Fibroblast of skin of scalp (primary cell): ENCODE measurements at places on chromosomes 1 and 21.
A peak's percentile ranks its signal among the peaks of the same experiment; 100 is the strongest.

GRCh38 chr1:225928186-225929175 lies 4.4 kb upstream of the PYCR2 start:
- no peak for DNase-seq

- DNase-seq, result no peak
Measured at GRCh38 chr1:224133741-224134299, 19.9 kb downstream of the FBXO28 start.

DNA sequence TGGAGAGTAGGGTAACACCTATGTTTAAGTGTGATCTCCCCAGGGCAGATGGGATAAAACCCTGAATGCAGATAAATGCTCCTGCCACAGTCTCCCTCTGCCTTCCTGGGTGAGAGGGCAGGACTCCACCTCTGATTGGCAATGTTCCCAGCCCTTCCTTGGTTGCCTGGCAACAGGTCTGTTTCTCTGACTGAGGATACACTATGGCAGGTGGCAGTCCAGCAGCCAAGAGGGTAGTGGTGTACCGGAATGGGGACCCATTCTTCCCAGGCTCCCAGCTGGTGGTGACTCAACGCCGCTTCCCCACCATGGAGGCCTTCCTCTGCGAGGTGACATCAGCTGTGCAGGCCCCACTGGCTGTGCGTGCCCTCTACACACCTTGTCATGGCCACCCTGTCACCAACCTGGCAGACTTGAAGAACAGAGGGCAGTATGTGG lies at the start of gene DCDC2B:
TSS of gene DCDC2B (plus strand) at position 199 of the 438 bp plus-strand sequence. CDS start at position 204, 5 bp downstream.
- no peak for DNase-seq

DNA sequence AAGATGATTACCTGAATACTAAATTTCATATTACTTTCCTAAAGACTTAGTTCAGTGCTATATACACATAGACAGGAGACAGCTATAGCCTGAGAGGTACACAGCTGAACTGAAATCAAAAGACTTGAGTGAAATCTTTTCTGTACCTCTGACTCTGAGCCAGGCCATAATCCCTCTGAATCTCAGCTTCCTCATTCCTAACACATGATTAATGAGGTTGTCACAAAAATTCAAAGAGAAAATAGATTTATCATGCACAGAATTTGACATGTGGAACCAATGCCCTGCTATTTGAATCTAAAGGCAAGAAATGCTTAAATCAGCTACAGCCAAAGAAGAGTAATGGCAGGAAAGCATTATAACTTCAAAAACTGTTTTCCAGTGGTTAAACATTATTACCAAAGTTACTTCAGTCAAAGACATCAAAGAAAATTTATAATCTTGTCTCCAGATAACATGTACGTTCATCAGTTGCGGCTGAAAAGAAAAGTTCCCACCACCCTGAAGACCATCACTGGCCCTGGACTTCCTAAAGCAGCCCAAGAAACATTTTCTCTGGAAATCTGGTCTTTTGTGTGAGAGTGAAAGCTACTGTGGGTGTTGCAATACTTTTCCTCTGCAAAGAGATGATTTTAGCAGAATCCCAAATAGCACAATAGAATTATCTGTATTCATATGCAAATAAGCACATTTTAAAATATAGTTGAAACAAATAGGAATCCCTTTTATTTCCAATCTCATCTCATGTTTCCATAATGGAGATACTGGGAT lies 13.8 kb upstream of the ATP1A1 start:
- DNase-seq, result peak; percentile 44

- DNase-seq, result no peak
Measured at GRCh38 chr1:207218512-207219362, 102.7 kb upstream of the CD55 start.

DNA sequence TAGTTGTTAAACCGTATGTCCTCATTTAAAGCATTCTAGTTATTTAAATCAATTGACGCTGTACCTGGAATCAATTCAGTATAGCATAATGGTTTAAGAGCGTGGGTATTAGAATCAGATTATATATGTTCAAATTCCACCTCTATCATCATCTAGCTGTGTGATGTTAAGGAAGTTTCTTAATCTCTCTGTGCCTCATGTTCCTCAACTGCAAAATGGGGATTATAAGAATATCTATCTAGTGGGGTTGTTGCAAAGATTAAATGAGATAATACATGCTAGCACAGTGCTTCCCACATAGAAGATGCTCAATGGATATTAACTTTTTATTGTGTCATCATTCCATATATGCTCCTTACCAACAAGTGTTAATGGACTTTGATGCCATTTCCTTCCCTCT lies 16.0 kb downstream of the MIXL1 start:
- DNase-seq, result no peak
